ENCODE measurements at places on chromosomes 11 and 22. TPM values are rescaled to one million over a fixed set of nuclear protein-coding genes. Genes with fewer than 3 reads are reported as not detected.

The ANKK1 gene
- total RNA-seq: not detected

DNA sequence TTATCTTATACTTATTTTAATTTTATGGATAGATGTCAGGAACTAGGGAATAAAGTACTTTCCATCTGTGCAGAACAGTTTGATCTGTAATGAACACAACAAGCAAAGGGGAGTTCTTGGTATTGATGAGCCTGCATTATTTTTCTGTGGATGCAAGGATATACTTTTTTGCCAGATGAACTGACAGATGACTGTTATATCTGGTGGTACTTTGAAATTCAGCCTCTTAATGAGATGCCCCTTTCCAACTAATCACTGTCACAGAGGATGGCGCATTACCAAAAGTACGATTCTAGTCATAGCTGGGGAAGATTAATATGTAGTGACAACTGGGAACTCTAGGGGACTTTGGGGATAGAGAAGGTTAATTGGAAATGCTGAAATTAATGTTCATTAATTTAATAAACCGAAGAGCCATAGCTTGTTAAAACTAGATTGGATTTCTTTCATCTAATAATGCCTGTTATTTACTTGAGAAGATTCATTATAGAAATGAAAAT, 603.4 kb upstream of the CNTN5 start:
- no peak for DNase-seq

- no peak for DNase-seq
Measured at GRCh38 chr11:102955624-102956023, at the start of gene MMP13. Gene MMP13, minus strand, starts transcription at chr11:102955732. Its CDS starts 27 bp downstream, at chr11:102955705.

The TMEM86A gene
- total RNA-seq: 2.6 TPM

The OR6T1 gene
- total RNA-seq: not detected

DNA sequence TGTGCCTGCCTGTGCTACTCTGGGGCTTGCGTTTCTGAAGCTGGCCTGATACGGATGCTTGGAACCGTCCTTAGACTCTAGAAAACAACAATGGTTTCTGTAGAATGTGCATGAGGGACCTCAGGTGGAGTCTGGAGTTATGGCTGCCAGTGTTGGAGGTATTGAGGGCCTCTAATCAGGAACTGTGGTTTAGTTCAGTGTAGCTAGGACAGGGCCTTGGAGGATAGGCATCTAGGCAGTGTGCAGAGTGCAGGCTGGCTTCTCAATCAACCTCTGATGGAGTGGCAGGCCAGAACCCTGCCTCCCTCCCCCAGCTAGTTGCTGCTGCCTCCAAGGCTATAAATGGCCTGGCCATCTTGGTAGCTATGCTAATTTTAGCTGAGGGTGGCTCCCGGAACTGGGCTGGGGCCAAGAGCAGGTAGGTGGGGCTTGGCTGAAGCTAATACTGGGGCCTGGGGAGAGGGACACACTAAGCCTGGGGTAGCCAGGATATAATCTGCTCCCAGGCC, 4.0 kb downstream of the STIM1 start:
- no peak for DNase-seq

The CHEK2 gene
- total RNA-seq: 2.7 TPM

- DNase-seq: peak; percentile 76
Measured at GRCh38 chr11:34051349-34052035, at the start of gene CAPRIN1. Gene CAPRIN1, plus strand, starts transcription at chr11:34051731. Its CDS starts 690 bp downstream, at chr11:34052421.

All from right atrium auricular region (tissue), 2 donors.